Sigmoid colon (tissue), 7 donors: ENCODE measurements at places on chromosomes 12 and 14. TPM values are rescaled to one million over a fixed set of nuclear protein-coding genes. Genes with fewer than 3 reads are reported as not detected.

The MYF6 gene
- not detected for total RNA-seq

The SLC7A7 gene
- total RNA-seq: 16.7 TPM

DNA sequence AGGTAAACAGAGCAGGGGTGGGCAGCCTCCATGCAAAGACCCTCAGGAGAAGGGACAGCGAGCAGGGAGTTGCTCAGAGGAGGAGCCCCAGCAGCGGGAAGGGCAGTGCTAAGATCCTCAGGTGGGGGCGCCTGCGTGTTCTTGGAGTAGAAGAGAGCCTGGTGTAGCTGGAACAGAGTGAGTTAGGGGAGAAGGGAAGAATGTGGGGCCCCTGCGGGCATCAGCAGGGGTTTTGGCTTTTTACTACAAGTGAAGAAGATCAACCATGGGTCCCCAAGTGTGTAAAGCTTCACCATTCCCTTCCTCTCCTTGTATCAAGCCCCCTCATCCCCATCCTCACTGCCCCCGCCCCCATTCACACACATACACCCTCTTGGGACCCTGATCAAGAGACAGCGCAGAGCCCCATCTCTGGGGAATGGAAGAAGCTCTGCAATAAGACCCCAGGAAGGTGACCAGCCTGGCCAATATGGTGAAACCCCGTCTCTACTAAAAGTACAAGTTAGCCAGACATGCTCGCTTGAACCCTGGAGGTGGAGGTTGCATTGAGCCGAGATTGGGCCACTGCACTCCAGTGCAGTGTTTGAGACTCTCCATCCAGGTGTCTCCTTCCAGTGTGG, 10.2 kb upstream of the TMEM119 start:
- H3K27ac ChIP-seq: no peak overlapping the region
- DNase-seq: no peak
- H3K4me1 ChIP-seq: no peaks in the 10 kb centered on the region
- no peaks in the 10 kb centered on the region for H3K27me3 ChIP-seq
- no peaks in the 10 kb centered on the region for H3K36me3 ChIP-seq
- H3K4me3 ChIP-seq: no peak overlapping the region

DNA sequence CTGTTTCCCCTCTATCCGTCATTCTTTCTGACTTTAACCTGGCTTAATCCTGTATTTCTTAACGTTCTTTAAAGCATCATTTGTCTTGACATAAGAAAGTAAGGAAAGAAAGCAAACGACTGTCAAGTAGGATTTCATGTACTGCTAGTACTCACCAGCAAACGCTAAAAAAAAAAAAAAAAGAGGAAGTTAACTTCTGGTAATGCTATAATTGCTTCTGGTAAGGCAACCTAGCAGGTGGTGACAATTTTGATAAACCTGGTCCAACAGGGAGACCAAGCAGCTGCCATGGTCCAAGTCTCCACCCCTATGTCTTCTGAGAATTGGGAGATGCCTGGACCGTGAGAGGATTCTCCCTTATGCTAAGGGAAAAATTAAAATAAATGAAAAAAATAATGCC, 306.6 kb downstream of the DAD1 start:
- no peaks in the 10 kb centered on the region for H3K27me3 ChIP-seq
- no peak for DNase-seq
- no peak overlapping the region for H3K27ac ChIP-seq
- no peaks in the 10 kb centered on the region for H3K36me3 ChIP-seq
- no peaks in the 10 kb centered on the region for H3K4me1 ChIP-seq
- no peak overlapping the region for H3K4me3 ChIP-seq

The COX6A1 gene
- total RNA-seq: 608 TPM

- no peak for DNase-seq
- no peaks in the 10 kb centered on the region for H3K36me3 ChIP-seq
- H3K4me1 ChIP-seq: peaks cover 35% of the 10 kb centered on the region
These were observed 59.6 kb downstream of the ARL6IP4 start for GRCh38 chr12:123040106-123040505.

GRCh38 chr12:121788176-121788818, 5.2 kb downstream of the RHOF start:
- H3K4me3 ChIP-seq: no peak overlapping the region
- no peaks in the 10 kb centered on the region for H3K36me3 ChIP-seq
- DNase-seq: no peak

DNA sequence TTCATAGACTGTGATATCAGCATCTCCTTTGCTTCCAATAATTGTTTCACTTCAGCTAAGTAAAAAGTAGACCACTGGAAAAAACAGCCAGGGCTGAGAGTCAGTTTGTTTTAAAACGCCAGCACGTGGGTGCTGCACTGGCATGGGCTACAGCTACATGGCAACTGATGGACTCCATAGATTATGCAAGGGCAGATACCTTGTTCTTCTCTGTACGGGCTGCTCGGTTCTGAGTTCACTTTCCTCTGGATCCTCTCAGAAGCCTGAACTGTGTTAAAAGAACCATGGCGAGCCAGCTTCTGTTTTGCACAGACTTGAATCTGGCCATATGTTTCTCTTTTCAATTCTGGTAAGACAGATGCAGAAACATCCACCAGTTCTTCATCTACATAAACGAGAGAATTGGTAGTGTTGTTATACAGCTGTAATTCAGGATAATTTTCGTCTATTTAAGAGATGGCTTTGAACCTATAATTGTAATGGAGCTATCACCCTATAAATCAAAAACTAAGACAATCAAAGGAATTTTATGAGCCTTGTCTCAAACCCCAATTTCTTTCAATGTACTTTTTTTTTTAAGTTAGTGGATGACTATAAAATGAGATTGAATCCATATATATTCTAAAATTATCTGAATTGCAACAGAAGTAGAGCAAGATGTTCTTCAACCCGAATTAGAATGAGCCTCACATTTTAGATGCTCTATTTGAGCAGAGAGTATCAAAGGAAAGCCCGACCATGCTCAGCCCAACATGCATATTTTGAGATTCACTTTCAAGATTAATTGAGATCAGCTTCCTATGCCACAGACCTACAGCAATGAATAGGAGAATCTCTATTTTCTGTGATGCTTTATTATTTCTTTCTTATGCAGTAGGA, 31.5 kb downstream of the E2F7 start:
- H3K4me3 ChIP-seq: no peak overlapping the region

DNA sequence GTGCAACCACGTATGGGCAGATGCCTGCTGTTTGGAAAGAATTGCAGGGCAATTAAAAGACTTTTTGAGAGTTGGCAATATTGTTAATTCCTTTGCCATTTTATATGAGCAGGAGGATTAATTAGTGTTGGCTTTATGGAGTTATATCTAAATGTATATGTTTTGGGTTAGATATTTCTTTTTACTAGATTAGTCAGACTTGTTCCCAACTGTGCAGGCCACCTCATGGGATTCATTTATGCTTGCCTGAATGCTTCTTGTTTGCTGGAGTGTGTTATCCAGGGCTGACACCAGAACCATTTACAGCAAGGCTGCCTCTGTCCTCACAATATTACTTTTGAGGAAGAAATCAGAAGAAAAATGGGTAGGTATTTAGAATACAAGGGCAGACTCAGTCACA, 192.5 kb downstream of the KTN1 start:
- no peaks in the 10 kb centered on the region for H3K4me1 ChIP-seq
- no peaks in the 10 kb centered on the region for H3K27me3 ChIP-seq

GRCh38 chr14:87065366-87065765, 927.6 kb downstream of the GALC start:
- DNase-seq: no peak
- no peaks in the 10 kb centered on the region for H3K27me3 ChIP-seq
- H3K4me1 ChIP-seq: no peaks in the 10 kb centered on the region
- H3K36me3 ChIP-seq: no peaks in the 10 kb centered on the region
- no peak overlapping the region for H3K27ac ChIP-seq

DNA sequence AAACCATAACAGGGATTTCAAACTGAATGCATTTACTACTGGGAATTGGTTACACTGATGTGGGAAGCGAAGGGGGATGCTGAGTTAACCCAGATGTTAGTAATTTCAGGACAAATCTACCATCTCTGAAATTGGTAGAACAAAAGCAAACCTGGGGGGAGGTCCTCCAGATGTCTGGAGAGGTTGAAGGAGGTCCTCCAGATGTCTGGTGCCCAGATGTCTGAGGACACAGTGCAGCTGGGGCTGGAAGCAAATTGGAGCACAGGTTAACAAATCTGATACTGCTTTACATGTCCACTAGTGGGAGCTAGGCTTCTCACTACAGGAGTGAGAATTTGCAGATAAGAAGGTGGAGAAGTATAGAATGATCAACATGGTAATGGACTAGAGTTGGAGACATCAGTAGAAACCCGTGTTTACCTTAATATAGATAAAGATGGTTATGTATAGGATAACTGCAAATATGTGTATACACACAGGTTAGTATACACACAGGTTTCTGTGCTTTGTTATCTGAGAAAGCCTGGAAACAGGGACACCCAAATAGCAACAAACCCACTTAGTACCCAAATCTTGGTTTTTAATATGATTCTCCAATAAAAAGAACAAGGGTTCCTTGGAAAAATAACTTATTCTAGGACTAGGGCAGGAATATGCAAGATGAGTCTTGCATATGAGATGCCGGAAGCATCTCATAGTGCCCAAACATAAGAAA, 162.5 kb downstream of the C12orf50 start:
- no peak overlapping the region for H3K27ac ChIP-seq
- peaks cover 6% of the 10 kb centered on the region for H3K4me1 ChIP-seq
- DNase-seq: no peak
- no peaks in the 10 kb centered on the region for H3K36me3 ChIP-seq

DNA sequence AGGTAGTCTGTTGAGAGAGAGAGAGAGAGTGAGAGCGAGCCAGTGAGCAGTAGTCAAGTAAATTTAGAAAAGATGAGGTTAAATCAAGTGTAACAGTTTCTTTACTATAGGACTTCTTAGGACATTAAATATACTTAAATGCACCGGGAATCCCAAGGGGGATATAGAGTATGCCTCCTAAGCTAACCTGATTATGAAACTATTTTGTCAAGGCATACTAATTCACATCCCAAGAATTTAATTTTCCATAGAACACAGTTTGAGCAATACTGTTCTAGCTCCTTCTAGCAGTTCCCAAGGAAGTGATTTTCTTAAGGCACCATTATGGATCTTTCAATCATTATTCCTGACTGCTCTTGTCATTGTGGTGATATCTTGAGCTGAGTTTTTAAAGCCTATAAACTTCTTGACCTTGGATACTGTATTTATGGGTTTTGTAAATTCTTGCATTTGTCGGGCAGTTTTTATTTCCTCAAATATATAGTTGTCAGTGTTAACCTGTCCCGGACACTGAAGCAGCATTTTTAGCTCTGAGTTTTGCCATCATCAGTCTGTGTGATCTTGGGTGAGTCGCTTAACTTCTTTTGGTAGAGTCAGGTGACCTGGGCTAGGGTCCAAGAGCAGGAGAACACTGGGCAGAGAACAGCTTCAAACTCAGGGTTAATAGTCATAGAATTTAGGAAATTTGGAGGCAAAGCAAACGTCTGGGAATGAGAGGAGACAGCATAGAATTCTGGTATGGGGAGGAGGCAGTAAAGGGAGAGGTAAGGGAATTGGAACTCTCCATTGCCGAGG, 196.5 kb upstream of the FRMD6 start:
- H3K36me3 ChIP-seq: no peaks in the 10 kb centered on the region
- no peaks in the 10 kb centered on the region for H3K4me1 ChIP-seq
- H3K4me3 ChIP-seq: no peak overlapping the region
- no peak overlapping the region for H3K27ac ChIP-seq
- DNase-seq: no peak

DNA sequence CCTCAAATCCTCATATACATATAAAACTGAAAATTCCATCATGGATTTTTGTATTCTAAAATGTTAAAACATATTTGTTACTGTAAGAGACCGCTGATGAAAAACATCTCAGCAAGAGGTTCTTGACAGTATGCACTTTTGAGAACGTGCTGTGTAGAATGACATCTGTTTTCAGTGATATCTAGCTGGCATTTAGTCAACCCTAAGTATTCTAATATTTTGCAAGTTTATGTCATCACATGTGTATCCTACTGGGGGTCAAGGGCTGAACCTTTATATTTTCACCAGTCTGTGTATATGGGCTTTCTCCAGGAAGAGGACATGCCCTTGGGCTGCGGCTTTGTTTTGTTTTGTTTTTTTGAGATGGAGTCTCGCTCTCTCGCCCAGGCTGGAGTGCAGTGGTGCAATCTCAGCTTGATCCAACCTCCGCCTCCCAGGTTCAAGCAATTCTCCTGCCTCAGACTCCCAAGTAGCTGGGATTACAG, 22.0 kb upstream of the YARS2 start:
- H3K36me3 ChIP-seq: no peaks in the 10 kb centered on the region
- H3K4me1 ChIP-seq: no peaks in the 10 kb centered on the region
- H3K27me3 ChIP-seq: no peaks in the 10 kb centered on the region
- no peak for DNase-seq

DNA sequence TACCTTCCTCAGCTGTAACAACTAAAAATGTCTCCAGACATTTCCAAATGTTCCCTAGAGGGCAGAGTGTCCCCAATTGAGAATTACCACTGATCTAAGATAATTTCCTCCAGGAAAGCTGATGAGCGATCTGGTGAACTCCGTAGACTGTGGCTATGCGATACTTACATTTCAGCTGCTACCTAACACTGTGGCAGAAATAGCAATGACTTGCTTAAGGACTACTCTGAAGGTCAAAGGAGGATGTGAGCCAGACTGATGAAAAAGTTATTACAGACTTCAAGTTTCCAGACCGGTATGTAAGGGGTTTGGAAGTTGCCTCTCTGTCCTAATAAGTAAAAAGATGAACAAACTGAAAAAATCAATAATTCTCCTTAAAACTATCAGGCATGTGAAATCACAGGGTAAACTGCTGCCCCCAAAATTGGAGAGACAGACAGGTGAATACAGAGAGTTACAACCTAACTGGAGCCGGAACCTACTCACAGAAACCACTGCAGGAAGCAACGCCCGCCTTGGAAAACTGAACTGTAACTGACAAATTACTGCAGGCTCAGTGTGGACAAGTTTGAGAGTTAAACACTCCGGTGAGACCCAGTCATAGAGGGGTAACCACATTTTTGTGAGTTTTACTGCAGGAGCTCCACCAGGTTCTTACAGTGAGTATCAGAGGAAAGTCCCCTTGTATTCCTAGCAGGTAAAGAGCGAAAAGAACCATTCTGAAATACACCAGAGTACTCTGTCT, 60.0 kb upstream of the PARP11 start:
- DNase-seq: no peak
- no peaks in the 10 kb centered on the region for H3K36me3 ChIP-seq
- peaks cover 17% of the 10 kb centered on the region for H3K27me3 ChIP-seq
- no peak overlapping the region for H3K4me3 ChIP-seq

- H3K36me3 ChIP-seq: no peaks in the 10 kb centered on the region
- no peak overlapping the region for H3K4me3 ChIP-seq
- peaks cover 74% of the 10 kb centered on the region for H3K4me1 ChIP-seq
- peak overlapping the region; percentile 45 for H3K27ac ChIP-seq
- H3K27me3 ChIP-seq: no peaks in the 10 kb centered on the region
These were observed 71.2 kb downstream of the SAMD4A start for GRCh38 chr14:54638135-54638446.

DNA sequence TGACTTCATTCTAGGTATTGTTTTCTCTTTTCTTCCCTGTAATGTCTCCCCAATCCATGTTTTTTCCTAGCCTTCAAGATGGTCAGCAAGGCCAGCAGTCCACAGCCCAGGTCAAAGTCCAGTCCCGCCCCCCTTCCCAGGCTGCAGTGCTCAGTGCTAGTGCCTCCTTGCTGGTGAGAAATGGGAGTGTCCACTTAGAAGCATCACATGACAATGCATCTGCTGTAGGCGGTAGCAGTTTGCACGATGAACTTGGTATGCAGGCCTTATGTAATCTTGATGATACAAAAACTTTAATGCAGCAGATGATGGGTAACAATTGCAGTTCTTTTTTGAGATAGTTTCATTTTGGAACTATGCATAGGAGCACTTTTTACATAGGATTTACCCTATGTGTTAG, 88.4 kb downstream of the PCNX1 start:
- no peaks in the 10 kb centered on the region for H3K27me3 ChIP-seq
- peaks cover 5% of the 10 kb centered on the region for H3K36me3 ChIP-seq
- H3K4me3 ChIP-seq: no peak overlapping the region
